ENCODE measurements at places on chromosomes 2 and 18.

DNA sequence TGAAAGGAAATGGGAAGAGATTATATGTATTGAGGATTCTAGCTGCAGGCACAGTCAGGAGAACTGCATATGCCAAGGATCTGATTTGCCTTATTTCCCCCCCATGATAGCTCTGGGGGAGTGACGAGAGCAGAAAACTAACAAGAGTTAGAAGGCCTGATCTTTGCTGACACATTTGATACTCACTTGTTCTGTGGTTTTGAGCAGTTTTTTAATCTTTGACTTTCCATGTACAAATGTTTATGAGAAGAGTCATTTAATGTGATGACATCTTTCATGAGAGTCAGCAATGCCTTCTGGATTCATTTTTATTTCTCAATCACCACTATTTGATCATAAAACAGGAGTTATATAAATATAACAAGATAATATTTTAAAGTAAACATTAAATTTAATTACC is 12.7 kb upstream of the SERPINB7 start:
- DNase-seq: no peak

DNA sequence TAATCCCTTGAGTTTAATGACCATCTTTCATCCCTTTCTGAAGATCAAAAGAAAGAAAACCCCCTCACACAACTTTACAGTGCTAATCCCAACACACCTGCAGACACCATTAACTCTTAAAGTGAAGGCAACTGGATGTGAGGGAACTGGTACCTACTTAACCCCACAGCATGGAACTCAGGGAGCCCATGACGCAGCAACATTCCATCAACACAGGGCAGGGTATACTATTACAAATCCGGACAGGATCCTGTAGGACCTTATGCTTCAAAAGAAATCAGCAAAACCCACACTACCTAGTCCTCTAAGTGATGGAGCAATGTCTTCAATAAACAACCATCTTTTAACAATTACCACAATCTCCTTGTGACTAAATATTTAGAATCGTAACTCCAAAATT is 78.6 kb downstream of the FARSB start:
- DNase-seq: no peak

- no peak for DNase-seq
These were observed 34.6 kb downstream of the RTP5 start for GRCh38 chr2:241904011-241904718.

GRCh38 chr2:207149249-207150213 is 16.2 kb downstream of the KLF7 start:
- DNase-seq: no peak

DNA sequence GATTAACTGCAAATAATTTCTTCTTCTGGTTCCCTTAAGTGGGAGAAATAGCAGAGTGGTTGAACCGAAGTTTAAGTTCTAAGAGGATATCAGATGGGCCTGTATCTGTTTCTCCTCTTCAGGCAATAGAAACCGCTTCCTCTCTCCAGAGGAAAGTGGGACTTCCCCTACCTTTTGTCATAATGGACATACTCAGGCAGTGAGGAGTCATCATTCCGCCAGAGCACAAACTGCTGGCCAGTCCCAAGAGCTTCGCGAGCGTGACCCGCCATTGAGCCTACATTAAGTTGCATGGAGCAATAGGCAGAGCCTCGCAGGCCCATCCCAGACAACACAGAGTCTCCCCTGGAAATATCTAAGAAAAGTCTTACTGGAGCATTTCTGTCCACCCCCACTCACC is 158.9 kb downstream of the LDLRAD4 start:
- no peak for DNase-seq

- DNase-seq: no peak
These were observed 67.1 kb downstream of the RAB31 start for GRCh38 chr18:9775178-9775577.

- no peak for DNase-seq
These were observed 298.5 kb downstream of the PAX3 start for GRCh38 chr2:222000326-222000725.

- no peak for DNase-seq
These were observed 11.1 kb upstream of the AGFG1 start for GRCh38 chr2:227460833-227461232.

GRCh38 chr2:154670083-154670482 is 28.4 kb upstream of the KCNJ3 start:
- DNase-seq: no peak

GRCh38 chr2:232611559-232612218 is 21.7 kb upstream of the EFHD1 start:
- DNase-seq: no peak

GRCh38 chr2:128497461-128497860 is 178.8 kb upstream of the HS6ST1 start:
- no peak for DNase-seq

GRCh38 chr2:55827855-55828254 is 95.7 kb downstream of the EFEMP1 start:
- no peak for DNase-seq

- DNase-seq: no peak
These were observed 43.0 kb upstream of the CYBRD1 start for GRCh38 chr2:171479154-171479814.

DNA sequence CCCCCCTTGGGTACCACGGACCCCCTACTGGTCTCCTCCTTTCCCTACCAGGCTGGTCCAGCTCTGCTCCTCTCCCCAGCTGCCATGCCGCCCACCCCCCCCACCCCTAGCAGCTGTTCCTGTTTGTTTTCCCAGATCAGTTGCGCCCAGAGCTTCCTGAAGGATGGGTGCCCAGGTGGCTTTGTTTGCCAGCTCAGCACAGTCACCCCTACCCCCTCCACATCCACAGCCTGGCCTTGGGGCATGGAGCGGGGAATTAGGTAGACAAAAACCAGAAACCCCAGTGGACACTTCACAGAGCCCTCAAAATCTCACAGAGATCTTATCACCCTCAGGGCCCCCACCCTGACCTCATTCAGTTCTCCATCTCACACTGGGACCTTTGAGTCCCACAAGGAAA is 3.7 kb upstream of the CRYBA2 start:
- no peak for DNase-seq

GRCh38 chr2:231228223-231228622 is 29.8 kb downstream of the ARMC9 start:
- no peak for DNase-seq

DNA sequence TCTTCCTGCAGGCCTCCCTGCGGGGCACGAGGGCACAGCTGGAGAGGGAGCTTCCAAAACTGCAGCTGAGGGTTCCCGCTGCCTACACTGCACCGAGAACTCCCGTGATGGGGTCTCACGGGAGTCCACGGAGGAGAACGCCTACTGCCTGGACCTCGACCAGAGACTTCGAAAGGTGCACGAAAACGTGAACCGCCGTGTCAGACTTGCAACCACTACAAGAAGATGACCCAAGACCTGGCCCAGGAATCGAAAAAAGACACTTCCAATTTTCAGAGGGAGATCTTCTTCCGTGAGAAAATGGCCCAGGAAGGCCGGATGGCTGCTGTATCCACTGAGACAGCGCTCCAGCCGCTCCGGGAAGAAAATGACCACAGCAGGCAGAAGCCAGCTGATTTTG is 52.9 kb upstream of the TXNDC2 start:
- no peak for DNase-seq

GRCh38 chr2:88429929-88430328 is 22.6 kb downstream of the FOXI3 start:
- no peak for DNase-seq

DNA sequence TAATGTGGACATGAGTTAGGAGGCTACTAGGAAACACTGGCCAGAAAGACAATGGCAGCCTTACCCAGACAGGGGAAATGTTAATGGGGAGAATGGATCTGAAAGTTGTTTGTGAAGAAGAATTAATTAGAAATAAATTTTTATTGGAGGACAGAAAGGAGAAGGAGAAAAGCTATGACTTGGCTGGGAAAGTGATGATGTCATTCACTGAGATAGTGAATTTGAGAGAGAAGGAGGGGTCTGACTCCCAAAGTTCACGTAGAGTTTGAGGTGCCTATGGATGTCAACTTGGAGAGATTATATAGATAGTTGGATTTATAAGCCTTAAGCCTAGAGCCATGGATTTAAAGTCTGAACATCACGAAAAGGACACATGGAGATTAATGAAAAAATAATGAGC is 144.6 kb upstream of the ZNF521 start:
- DNase-seq: no peak

DNA sequence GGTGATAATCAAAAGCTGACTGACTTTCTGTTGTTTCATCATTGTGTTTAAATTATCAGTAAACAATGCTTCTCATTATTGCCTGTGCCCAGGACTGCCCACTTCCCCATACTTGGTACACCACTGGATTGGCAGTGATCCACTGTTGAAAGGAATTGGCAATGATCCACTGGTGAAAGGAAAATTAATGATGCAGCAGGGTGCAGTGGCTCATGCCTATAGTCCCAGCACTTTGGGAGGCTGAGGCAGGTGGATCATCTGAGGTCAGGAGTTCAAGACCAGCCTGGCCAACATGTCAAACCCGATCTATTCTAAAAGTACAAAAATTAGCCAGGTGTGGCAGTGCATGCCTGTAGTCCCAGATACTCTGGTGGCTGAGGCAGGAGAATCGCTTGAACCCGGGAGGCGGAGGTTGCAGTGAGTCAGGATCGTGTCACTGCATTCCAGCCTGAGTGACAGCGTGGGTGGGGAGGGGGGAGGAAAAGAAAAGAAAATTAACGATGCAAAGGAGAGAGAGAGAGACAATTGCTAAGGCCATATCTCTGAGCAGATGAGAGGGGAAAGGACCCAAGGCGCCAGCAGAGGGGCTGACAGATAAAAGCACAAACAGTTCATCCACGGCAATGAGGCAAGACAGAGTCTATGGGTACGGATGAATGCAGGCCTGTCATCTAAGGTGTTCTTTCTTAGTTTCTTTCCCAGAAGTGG is 10.2 kb upstream of the GTF2A1L start:
- DNase-seq: no peak

GRCh38 chr18:34807106-34807796 is 97.2 kb downstream of the DTNA start:
- no peak for DNase-seq

- no peak for DNase-seq
These were observed 30.4 kb downstream of the SCN7A start for GRCh38 chr2:166463640-166464039.

DNA sequence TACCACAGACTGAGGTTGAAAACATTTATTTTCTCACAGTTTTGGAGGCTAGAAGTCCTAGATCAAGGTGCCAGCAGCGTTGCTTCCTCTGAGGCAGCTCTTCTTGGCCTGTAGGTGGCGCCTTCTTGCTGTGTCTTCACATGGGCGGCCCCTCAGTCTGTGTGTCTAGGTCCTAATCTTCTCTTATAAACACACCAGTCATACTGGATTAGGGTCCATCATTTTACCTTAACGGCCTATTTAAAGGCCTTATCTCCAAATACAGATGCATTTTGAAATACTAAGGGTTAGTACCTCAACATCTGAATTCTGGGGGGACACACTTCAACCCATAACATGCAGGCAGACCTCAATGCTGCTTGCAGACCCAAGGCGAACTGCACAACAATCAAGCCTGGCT is 4.4 kb upstream of the RMC1 start:
- DNase-seq: peak; percentile 13

DNA sequence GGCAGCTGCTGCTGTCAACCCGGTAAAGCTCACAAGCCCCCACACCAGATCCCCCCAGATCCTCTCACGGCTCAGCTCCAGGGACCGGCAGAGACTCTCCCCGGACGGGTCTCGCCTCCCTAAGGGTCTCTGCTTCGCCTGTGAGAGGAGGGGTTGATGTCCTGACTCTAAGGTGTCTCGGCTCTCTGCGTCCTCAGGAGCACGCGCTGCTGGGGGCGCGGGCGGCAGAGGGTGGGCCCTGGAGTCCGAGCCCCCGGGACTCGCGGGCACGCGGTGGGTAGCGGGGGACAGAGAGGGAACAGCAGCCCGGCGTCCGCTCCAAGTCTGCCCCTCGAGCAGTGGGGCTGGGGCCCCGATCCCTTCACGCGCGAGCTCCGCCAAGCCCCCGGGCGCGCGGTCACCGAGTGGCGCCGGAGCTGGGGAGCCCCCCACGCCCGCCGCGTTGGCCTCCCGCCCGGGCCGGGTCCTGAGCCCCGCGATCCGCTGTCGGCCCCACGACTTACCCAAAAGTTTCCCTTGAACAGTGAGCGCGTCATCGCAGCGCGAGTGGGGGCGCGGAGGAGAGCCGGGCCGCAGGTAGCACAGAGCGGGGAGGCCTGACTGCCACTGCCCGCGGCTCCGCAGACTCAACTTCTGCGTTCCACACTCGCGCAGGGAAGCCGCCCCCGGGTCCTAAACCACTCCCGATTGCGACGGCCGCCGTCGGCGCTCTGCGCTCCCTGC is at the start of gene PSTPIP2:
PSTPIP2 (minus strand) TSS at position 608 of the 723 bp plus-strand sequence; CDS start at position 536, 72 bp downstream.
- no peak for DNase-seq

GRCh38 chr2:145166731-145167302 is 646.9 kb upstream of the ZEB2 start:
- no peak for DNase-seq

GRCh38 chr2:153811516-153811915 is 60.2 kb upstream of the GALNT13 start:
- no peak for DNase-seq

GRCh38 chr2:185919155-185919554 is 180.6 kb downstream of the FSIP2 start:
- no peak for DNase-seq

GRCh38 chr2:74427551-74427950 is 6.0 kb downstream of the WDR54 start:
- no peak for DNase-seq

DNA sequence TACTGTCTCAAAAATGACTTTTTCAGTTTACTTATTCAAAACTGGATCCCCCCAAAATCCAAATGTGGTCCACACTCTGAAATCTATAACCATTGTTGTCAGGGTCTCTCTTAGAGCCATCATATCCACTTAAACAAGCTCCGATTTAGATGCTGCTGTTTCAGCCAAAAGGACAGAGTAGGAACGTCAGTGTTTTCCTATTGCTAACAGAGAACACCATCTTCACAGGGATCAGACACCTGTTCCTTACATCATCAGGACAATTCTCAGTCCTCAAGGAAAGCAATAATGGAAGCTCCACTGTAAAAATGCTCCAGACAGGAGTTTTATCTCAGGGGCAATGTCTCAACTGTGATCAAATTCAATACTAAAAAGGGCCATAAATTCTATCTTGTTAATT is 155.4 kb downstream of the STK39 start:
- DNase-seq: no peak

GRCh38 chr2:240143801-240144648 is 3.6 kb upstream of the OTOS start:
- DNase-seq: no peak

DNA sequence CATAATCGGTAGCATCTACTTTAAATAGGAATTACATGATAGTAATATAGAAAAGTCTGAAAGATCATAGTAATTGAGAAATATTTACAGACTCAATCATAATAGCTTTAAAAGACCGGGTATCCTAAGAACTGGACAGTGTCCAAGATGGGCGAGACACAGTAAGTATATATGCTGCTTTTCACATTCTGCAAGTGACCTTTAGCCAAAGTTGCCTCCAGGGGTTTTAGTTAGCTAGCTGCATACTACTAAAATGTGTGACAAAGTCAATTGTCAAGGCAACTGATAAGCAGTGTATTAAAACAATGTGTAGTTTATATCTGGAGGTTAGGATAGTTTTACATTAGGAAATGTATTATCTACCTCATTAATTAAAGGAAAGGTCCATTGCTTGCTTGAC is 24.6 kb downstream of the CD302 start:
- no peak for DNase-seq

- no peak for DNase-seq
These were observed 32.0 kb upstream of the C1QL2 start for GRCh38 chr2:119190321-119191111.

GRCh38 chr2:173472112-173472511 is 117.4 kb downstream of the CDCA7 start:
- DNase-seq: no peak

All from esophagus squamous epithelium (tissue), 5 donors.